Cortex of kidney (tissue), 1 donor: ENCODE measurements at places on chromosomes 4 and X.

DNA sequence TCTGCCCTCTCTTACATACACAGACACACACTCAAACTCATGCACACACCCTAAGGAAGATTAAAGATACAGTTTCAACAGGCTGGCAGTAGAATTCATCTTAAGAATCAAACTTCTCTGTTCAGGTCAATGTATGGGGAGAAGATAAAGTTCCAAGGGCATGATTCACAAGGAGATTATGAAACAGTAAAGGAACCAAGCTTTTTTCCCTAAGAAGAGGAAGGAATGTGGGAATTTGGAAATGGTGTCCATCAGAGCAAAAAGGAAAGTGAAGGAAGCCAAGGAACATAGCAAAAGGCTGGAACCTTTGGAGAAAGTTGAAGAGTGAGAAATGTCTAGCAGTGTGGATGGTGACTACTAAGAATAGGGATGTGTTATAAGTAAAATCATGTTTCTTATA, 191.0 kb upstream of the NPY2R start:
- DNase-seq: no peak

- DNase-seq: no peak
Measured at GRCh38 chrX:151448509-151448908, 51.5 kb downstream of the VMA21 start.

DNA sequence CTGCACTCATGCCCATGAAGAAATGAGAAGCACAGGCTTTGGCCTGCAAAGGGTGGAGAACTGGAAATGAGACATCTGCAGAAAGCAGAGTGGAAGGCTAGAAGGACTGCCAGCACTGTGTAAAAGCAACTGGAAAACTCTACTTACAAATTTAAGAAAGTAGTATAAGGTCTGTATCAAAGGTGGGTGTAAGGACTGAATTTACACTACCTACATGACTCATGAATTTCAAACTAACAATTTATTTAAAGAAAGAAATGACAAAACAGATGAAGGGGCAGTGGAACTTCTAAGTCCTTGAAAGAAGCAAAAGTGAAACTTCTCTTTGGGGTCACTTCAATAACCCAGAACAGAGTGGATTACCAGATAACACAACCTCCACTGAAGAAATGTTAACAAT, 71.2 kb downstream of the SLC10A7 start:
- DNase-seq: no peak

DNA sequence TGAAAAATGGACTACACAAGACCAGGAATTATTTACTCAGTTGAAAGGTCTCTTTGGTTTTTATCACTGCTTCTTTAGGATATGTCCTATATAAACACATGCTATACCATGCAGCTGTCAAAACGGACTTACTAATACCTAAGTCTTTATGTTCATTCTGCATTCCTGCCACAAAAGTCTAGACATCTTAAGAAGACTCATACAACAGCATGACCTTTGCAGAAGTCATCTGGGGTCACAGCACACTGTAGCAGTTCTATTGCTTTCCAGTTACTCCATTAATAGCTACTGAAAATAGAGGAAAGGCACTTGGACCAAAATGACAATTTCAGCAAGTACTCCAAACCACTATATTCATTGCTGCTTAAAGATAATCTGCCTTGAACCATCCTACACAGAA, 53.2 kb downstream of the DDX60 start:
- no peak for DNase-seq

DNA sequence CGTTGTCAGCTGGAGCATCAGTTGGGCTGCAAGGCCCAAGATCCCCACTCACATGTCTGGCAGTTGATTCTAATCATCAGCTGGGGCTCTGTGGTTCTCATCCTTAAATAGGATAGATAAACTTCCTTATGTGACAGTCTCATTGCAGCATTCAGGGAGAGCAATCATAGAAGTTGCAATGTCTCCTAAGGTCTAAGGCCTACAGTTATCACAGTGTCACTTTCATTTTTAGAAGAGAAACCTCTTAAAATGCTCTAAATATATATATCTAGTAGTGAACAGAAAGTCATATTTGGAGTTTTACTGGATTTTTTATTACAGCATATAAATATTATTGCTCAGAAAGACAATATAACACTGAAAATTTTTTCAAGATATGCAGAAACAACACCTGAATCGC, 226.0 kb upstream of the PPP1R2C start:
- DNase-seq: no peak

- no peak for DNase-seq
Measured at GRCh38 chrX:105221374-105221773, 880 bp upstream of the TEX13A start.

DNA sequence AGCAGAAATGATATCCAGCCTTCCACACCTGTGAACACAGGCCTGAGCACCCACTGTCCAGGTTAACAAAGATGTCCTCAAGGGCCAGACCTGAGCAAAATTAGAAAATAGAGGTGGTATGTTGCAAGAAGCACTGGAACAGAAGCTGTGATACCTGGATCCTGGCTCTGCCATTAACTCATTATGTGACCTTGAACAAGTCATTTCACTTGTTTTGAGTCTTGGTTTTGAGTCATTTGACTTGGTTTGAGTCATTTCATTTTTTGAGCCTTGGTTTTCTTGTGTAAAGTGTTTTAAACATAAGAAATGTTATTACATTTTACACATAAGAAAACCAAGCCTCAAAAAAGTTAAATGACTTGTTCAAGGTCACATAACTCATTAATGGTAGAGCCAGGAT, 2.9 kb upstream of the NWD2 start:
- no peak for DNase-seq

- no peak for DNase-seq
Measured at GRCh38 chrX:46628460-46629371, 55.2 kb downstream of the CHST7 start.

DNA sequence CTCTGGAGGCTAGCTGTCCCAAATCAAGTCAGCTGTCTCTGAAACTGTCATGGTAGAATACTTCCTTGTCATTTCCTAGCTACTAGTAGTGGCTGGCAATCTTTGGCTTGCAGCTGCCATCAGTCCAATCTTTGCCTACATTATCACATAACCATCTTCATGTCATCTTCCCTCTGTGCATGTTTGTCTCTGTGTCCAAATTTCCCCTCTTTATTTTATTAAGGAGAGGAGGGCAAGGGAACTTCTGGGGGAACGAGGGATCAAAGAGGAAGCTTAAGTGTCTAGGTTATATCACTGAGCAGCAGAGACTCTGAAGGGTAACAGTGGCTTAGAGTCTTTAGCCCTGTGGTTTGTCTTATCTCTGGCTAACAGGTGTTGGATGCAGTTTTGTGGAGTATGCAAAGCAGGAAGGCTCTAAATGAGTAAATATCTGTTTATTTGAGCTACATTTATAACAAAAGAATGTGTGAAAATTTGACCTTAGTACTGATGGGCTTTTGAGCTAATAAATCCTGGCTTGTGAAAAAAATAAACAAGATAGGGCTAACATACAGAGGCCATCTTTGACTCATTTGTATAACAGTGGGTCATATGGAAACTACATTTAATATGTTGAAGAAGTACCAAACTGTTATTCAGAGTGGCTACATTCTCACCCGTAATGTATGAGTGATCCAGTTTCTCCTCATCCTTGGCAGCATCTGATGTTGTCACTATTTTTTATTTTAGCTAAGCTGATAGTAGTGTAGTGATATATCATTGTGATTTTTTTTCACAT, 49.4 kb upstream of the ENOX2 start:
- DNase-seq: no peak

DNA sequence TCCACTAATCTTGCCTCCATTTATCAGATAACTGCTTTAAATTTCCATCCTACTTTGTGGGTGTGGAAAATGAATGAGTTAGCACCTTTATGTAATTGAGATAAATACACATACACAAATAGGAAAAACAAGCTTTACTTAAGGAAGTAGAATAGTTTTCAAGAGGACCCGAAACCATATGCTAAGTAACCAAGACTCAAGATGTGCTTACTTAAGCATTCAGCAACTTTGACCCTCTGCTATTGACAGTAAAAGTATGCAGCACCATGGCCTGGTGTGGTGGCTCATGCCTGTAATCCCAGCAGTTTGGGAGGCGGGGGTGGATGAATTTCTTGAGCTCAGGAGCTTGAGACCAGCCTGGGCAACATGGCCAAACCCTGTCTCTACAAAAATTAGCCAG, 29.9 kb downstream of the RNF175 start:
- no peak for DNase-seq

GRCh38 chrX:141164406-141164805, 12.5 kb downstream of the LDOC1 start:
- no peak for DNase-seq

DNA sequence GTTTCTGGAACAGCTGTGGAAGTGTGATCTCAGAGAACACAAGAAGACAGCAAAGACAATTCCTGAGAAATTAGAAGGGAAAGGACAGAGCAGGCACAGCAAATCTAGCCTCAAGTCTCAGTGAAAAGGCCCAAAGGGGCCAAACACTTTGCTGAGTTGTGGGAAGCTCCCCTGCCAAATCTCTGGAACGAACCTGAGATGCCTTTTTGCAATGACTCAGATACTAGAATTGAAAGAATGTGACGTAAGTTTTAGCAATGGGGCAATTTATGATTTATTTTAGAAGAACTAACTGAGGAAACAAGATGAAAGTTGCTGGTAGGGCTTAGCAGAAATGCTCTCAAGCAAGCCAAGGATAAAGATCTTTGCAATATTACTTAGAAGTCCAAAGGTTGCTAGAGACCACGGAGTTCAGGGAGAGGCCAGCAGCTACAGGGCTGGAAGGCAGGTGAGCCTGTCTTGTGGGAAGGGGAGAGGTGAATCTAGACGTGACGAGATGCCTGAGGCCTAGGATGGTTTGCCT, 92.8 kb downstream of the AMELX start:
- no peak for DNase-seq

DNA sequence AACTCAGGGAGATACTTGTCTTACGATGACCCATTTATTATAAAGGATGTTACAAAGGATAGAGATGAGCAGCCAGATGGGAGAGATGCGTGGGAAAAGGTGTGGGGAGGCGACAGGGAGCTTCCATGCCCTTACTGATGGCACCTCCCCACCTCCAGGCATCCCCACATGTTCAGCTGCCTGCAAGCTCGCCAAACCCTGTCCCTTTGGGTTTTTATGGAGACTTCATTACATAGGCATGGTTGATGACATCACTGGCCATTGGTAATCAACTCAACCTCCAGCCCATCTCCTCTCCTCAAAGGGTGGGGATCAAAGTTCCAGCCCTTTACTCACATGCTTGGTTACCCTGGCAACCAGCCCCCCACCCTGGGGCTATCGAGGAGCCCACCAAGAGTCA, 29.4 kb upstream of the SLC2A9 start:
- no peak for DNase-seq

DNA sequence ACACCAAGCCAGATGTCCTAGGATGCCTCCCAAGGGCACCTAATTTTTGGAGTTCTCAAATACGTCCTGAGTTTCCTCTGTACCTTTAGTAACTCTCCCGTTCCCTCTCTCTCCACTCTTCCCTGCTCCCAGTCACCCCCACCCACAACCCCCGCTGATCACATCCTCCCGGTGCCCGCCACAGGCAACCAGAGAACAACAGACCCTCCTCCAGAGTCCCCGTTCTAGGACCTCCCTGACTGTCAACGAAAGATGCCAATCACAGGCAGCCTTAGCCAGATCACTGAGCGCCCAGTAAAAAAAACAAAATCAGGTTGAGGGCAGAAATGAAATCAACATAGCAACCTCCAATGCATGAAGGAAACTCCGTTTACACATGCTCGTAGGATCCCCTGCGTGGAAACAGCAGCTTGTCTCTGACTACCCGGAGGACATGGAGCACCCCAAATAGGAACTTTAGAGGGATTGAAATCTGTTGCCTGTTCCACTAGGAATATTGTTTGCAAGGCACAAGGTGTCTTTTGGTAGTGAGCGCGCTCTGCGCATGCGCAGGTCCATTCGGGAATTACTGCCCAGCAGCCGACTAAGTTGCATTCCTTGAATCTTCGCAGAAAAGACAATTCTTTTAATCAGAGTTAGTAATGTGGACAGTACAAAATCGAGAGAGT, at the start of gene GABRB1:
TSS of gene GABRB1 (plus strand) at position 557 of the 668 bp plus-strand sequence.
- no peak for DNase-seq

DNA sequence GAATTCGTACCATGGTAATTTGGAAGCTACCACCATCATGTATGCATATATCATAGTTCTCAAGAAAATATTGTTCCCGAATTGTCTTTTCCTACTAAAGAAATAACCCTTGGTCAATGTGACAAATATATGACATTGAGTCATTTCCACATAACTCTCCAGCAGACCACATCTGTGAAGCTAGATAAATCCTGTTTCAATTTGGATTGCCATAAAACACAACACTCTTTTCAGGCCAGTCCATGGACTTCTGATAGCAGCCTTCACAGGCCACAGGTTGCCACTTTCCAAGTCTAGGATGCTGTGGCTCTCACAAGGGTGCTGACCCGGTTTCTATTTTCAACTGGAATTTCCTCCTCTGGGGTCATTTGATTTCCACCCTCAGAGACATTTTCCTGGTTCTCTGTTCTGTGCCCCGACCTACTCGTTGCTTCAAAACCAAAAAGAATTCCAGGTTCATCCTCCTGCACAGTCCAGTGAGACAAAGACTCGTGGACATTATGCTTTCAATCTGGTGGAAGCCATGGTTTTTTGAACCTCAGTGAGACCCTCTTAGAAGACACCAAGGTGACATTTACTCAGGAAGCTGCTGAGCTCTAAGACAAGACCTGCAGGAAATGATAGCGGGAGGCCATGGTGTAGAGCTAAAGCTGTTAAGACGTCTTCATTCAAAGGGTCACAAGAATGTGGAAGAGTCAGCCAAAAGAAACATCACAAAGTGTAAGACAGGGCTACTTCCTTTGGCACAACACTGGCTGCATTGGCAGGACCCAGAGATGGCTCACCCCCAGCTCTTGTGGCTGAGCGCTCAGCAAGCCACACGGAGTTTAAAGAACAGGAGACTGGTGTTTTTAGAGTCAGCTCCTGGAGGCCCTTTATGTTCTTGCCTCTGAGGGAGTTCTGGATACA, 119.8 kb downstream of the AMELX start:
- DNase-seq: no peak

GRCh38 chr4:10105421-10105820, 11.2 kb downstream of the WDR1 start:
- no peak for DNase-seq

GRCh38 chr4:182973511-182973911, 56.3 kb upstream of the DCTD start:
- DNase-seq: no peak

DNA sequence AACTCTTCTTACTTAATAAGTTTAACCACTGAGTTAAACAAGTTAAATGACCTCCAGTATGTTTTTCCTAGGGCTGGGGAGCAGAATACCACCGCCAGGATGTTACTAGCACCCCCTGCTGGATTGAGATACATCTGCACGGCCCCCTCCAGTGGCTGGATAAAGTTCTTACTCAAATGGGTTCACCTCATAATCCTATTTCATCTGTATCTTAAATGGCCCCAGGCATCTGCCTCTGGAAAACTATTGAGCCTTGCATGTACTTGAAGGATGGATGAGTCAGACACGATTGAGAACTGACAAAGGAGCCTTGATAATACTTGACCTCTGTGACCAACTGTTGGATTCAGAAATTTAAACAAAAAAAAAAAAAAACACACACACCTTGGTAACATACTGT, 61.5 kb upstream of the MMAA start:
- DNase-seq: no peak

- no peak for DNase-seq
Measured at GRCh38 chrX:39674490-39675161, 423.1 kb downstream of the BCOR start.

- DNase-seq: no peak
Measured at GRCh38 chr4:126888968-126889367, 743.8 kb upstream of the INTU start.
